Naive thymus-derived CD4-positive, alpha-beta T cell (primary cell): ENCODE measurements at places on chromosomes 1 and 21. TPM values are rescaled to one million over a fixed set of nuclear protein-coding genes. Genes with fewer than 3 reads are reported as not detected.

ABCB10 gene
- 29.4 and 31.9 TPM in 2 replicates for total RNA-seq

CLIC6 gene
- total RNA-seq = 0.34 TPM

GRCh38 chr1:239263801-239264200 is 122.6 kb upstream of the CHRM3 start:
- no peak for DNase-seq

DNA sequence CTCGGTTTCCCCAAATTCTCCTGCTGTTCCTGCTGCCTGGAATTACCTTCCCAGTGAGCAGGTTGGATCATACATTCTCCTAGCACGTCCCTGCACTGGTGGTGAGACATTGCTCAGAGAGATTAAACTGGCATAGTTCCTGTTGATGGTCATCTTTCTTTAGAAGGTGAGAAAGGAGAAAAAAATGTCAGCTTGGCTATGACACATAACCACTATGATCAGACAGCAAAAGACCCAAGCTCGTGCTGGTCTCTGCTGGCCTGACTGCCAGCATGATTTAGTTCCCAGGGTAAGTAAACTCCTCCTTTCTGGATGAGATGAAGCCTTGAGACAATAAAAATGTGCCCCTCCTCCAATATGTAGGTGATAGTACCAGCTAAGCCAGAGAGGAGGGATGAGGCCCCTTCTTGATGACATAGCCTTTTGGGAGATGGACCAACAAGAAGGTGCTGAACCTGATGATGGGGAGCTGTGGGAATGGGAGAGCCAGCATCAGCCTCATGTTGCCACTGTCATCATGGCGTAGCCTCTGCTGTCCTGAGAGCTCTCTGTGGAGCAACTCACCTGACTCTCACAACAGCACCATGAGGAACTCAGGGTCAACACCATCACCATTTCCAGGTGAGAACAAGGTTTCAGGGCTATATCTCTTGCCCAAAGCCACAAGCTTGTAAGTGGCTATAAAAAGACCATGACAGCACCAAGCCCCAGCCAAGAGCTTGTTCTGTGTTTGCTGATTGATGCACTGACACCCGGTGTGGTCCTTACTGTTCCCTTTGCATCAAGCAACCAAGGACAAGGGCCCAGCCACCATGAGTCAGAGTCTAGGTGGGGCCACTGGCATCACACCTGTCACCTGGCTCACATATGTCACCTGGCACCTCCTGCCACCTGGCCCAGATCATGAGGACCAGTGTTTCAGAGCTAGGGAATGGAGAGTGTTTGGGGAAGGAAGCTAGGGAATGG is 200.0 kb downstream of the MATN1 start:
- DNase-seq = no peak

TP73 gene
- total RNA-seq = 0.15 TPM

DNA sequence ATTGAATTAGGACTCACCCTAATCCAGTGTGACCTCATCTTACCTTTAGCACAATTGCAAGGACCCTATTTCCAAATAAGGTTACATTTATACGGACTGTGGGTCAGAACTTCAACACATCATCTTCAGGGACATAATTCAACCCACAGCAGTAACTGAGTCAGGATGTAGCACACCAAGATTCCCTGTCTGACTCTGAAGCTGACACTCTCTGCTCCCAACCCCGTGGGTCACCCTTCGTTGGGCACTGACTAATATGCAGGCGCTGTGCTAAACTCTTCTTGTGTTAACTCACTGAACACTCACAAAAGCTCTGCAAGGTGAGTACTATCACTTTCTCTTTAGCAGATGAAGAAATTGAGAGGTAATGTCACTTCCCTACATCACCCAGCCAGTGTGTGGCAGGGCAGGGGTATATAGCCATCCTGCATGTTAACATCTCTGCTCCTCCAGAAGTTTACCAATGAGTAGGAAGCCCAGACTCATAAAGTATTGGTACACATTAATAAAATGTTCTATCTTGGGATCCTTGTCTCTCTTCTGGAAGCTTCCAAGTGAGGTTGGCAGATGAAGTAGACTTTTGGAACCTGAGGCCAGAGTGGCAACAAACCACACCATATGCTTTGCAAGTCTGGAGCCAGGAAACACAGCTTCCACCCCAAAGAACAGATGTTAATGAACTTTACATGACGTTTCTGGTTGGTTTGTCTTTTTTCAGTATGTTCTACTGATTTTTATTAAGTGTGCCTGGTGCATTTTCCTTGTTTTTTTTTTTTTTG is 139.2 kb upstream of the KLHDC7A start:
- no peak for DNase-seq

PTP4A2 gene
- total RNA-seq = 449 and 462 TPM in 2 replicates

DNA sequence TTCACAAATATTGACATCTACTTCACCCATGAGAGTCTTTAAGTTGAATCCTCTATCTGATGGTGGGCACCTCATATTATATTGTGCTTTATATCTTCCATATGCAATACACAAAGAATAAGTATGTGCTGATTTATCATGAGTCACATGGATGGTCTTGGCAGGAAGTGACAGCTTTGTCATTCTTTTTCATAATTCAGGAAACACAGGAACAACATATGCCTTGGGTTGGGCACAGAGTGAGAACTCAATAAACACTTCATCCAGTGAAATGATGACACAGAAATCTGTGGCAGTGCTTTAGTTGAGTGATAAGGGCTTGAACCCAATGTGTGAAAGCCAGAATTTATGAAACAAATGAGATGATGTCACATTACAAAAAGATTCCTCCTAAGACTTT is 41.2 kb downstream of the GADD45A start:
- no peak for DNase-seq

DNA sequence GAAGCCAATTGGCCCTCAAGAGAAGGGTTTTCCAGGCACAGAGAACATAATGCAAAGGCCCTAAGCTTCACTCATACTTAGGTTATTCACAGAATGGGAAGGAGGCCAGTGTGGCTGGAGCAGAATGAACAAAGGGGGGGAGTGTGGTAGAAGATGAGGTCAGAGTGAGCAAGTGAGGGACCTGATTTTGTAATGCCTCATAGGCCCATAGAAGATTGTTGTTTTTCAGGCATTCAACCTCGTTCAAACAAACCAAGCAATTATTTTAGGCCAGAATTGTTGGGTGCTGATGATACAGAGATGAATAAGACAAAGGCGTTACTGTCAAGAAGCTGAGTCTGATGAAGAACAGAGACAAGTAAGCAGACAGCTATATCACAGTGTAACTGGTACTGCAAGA is 54.5 kb upstream of the RAP1A start:
- no peak for DNase-seq

- DNase-seq = no peak
These were observed 229.6 kb upstream of the AJAP1 start for GRCh38 chr1:4424766-4425165.

KRTAP10-11 gene
- not detected for total RNA-seq
